Panc1 (cell line): ENCODE measurements at places on chromosomes 7 and 10. TPM values are rescaled to one million over a fixed set of nuclear protein-coding genes. Genes with fewer than 3 reads are reported as not detected.
A peak's percentile ranks its signal among the peaks of the same experiment; 100 is the strongest.

GRCh38 chr7:80699721-80700256, 61.3 kb downstream of the CD36 start:
- DNase-seq: no peak

- no peak for DNase-seq
These were observed 55.7 kb downstream of the CSTF2T start for GRCh38 chr10:51643734-51644133.

The ZNF239 gene
- total RNA-seq: 18.5 TPM

DNA sequence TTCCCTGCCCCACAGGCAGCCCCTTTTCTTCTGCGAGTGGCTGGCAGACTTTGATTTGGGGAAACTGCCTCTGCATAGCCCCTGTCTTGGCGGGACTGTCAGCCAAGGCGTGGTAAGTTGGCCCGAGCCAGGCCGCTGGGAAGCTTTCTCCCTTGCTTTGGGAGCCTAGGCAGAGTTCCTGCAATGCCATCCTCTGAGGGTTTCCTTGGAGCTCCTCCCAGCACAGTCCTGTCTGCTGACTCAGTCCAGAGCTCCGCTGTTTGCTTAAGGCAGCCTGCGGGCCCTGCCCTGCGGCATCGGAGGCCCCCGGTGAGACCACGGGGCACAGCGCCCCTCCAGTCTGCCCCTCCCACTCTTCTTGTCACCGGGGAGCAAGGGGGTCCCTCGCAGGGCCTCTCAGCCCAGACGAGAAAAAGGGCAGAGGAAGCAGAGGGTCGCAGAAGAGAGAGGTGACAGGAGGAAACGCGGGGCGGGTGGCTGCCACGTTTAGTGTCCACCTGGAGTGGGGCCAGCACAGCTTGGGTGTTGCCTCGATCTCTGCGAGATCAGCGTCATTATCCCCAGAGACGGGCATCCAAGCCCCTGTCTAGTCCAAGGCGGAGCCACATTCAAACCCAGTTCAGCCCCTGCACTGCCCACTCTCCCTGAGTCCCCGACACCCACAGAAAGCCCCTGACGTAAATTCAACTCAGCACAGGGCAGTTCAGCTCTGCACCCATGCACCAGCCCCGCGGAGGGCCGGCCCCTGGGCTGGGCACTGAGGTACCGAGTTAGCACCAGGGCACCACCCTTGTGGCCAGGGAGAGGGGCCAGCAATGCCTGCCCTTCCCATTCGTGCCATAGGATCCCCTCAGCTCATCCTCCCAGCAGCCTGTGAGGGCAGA, 59.0 kb upstream of the CHST15 start:
- peak; percentile 73 for DNase-seq

The TBL2 gene
- 60.1 TPM for total RNA-seq

DNA sequence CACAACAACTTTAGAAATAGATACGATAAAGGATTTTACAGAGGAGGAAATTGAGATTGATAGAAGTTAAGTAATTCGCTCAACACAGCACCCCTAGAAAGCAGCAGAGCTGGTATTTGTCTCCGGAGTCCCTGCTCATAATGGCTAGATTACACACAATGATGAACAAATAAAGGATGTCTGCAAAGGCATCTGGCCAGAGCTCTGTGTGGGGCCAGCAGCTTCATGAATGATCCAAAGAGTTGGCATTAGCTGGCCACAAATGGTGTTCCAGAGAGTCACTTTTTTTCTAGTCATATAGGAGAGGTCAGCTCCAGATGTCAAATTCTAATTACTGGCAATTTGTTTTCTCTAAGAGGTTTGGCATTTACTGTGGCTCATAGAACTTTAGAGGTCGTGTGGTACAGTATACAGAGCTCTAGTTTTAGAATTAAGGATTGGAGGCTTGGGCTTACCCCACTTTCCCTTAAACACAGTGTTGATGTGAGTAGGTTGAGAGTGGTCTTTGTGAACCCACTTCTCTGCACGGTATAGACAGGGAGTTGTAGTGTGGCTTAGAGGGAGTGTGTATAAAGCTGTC, 186.2 kb downstream of the BICC1 start:
- no peak for DNase-seq

DNA sequence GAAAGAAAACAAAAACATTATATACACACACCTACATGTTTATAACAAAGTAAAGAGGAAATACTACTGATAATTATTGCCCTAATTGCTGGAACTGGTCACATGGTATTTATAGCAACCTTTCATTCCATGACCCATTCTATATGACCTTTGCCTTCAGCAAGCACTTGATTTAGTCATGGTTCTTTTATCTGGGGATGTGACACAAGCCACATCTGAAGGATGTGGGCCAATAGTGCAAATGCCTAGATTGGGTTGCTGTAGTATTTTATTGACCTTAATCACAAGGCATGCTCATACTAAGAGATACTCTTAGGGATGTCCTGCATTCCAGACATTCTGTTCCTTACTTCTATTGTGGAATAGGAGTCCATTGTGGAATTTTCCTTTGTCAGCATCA, 723.5 kb upstream of the POM121L12 start:
- DNase-seq: no peak

DNA sequence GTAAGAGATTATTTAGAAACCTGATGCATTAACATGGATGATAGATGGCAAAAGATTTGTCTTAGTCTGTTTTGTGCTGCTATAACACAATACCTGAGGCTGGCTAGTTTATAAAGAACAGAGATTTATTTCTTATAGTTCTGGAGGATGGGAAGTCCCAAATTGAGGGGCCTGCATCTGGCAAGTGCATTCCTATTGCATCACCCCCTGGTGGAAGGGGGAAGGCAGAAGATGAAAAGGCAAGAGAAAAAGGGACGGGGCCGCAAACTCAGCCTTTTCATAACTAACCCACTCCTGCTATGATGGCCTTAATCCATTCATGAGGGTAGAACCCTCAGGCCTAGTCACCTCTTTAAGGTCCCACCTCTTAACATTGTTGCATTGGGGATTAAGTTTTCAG, 153.4 kb upstream of the LRGUK start:
- DNase-seq: no peak

DNA sequence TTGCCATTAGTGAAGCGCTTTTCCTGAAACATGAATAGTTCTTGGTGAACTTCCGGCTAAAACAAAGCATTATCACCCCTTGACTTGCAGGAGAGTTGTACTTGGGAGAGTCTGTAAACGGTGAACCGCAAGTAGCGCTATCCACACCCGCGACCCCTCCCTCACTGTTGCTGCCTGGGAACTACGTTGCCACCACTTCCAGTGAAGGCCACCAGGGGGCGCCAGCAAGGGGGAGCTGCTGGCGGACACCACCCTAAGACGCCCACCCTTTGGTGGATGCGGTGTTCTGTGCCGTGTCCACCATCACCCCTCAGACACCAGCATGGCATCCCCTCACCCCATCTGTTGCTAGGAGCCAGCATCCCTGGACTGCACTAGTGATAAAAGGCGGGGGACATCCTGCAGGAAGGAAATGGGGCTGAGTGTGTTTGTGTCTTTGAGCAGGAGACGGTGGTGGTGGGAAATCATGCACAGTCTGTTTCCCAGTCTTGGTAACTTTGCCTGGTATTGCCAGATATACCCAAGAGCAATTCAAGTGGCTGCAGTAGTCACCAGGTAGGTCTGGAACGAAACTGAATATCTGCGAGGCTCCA, 298.2 kb downstream of the FRMD4A start:
- no peak for DNase-seq

The SDK1 gene
- 47.4 TPM for total RNA-seq

The HKDC1 gene
- 1.1 TPM for total RNA-seq

DNA sequence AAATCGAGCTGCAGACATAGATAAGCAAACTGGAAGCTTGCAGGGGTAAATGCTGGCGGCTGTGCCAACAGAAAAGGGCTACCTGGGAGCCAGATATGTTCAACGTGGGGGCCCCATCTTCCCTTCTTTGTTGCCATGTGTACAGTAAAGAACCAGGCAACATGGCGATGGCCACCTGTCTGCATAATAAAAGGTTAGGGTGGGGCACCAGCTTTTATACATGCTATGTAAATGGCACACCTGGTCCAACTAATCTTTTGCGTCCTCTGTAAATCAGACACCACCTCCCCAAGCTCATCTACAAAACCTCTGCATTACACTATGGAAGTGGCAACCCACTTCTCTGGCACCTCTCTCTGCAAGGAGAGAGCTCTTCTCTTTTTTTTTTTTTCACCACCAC, 13.9 kb downstream of the BUD31 start:
- DNase-seq: no peak
